Activated T-helper 1 cell treated with anti-CD3 and anti-CD28 coated beads, Interleukin-2, amount 50 U/mL, for 16 hours (primary cell): ENCODE measurements at places on chromosomes 5 and 9.

DNA sequence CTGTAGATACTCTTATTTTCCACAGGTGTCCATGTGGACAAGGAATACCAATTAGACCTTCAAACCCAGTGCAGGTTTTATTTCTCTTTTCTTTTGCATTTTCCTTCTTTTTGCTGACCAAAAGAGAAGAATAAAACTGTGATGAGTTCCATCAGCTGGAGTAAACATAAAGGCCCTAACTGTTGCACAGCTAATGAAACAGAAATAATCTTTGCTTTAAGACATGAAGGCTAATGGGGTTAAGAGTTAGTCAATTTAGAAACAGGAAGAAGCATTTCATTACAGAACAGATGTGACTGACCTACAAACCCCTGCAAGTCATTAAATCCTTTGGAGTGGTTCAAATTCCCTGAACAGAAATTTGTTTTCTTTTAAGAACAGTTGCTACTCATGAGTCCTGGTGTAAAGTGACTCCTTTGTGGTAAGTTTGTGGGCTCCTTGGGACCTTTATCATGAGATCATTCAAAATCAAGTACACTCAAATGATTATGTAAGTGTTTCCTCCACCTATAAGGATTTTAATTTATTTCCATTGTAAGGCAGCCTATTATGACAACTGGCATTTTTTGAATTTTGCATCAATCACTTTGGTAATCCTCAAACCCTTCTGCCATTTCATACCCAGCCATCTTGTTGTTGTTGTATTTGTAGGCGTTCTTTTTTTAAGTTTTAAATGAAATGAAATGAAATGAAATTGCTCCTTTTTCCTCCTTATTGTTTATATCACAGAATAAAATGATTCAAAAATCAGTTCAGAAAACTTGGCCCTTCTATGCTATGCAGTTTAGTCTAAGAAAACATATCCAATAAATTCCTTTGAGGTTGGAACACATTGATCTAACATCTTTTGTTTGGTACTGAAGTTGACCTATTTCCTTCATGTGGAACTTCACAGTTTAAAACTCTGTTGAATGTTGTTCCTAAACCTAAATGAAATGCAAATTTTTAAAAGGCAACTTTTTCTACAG is 1.3 kb downstream of the MINAR2 start:
- no peak for DNase-seq

GRCh38 chr9:136051453-136051836 is 43.6 kb downstream of the NACC2 start:
- no peak for DNase-seq

GRCh38 chr5:71651579-71651978 is 64.4 kb downstream of the MCCC2 start:
- DNase-seq, result no peak

GRCh38 chr5:7251132-7251531 is 144.8 kb upstream of the ADCY2 start:
- DNase-seq, result no peak

DNA sequence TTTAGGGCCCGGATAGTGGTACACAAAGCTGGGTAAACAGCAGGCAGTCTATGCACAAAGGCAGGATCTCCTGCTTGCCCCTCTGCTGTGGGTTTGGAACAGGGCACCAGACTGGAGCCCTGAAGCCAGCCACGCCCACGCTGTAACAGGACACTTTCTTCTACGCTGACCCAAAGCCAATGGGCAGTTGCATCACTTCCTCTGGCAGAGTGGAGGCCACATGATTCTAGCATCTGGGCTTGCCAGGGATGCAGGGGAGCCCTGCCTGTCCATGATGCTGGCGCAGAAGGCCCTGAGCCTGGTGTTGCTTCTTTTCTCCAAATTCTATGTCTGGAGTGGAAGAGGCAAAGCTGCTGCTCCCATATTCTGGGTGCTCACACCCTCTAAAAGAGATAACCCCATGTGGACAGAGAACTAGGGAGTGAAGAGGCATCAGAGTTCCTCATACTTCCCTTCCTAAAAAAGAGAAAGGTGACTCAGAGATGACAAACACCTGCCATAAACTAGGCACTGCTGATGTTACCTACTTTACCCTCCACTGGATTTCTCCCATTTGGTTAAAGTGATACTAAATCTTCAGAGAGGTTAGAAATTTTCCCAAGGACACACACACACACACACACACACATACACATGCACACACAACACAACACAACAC is 260.3 kb upstream of the KLF4 start:
- no peak for DNase-seq

GRCh38 chr5:141743866-141744272 is 61.8 kb upstream of the ARAP3 start:
- no peak for DNase-seq

- DNase-seq, result no peak
These were observed 34.3 kb upstream of the SPATA31D4 start for GRCh38 chr9:81893929-81894328.

DNA sequence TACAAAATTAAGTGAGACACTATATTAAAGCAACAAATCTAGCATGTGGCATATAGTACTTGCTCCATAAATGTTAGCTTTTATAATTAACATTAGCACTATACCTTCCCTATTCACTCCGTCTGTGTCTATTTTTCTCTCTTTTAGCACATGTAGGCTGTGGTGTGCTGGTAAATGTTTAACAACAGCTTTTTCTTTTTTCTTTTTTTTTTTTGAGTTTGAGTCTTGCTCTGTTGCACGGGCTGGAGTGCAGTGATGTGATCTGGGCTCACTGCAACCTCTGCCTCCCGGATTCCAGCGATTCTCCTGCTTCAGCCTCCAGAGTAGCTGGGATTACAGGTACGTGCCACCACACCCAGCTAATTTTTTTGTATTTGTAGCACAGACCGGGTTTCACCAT is 62.1 kb downstream of the SPRY4 start:
- DNase-seq, result no peak

GRCh38 chr5:141430332-141431113 is at the start of gene PCDHGA12:
Gene PCDHGA12, plus strand, starts transcription at chr5:141430507. Its CDS starts 253 bp downstream, at chr5:141430760.
- no peak for DNase-seq

- DNase-seq, result peak; percentile 90
These were observed at the start of gene NRARP for GRCh38 chr9:137302118-137302448. Gene NRARP, minus strand, starts transcription at chr9:137302271. Its CDS starts 343 bp downstream, at chr9:137301928.

DNA sequence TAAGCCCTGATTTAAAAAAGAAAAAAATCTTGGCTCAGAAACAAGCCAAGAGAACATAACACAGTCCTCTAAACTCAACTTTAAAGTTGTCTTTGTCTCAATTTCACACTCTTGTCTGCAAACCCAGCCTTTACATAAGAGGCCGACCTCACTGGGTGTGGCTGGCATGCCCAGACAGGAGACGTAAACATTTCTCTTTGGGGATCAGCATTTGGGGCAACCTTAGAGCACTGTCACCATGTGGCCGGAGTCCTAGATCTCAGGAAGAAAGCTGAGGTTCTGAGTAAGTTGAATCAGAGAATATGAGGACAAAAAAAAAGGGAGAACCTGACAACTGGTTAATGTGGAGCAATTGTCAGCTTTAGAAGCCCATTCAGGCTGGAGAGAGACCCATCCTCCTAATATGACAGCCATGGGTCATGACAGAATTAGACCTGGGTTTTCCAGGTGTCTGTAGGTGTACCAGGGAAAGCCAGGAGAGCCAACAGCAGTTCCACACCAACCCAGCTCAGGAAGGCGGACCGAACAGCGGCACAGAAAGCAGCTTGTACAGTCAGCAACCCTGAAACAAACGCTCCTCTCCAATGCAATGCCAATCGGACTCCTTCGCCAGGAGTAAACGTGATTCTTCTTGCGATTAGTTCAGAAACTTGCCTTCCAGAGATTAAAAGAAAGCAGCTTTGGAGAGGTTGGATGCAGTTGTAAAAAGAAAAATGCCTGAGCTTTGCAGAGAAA is 97.9 kb upstream of the MAP3K1 start:
- no peak for DNase-seq

GRCh38 chr9:85425153-85425611 is 316.6 kb downstream of the AGTPBP1 start:
- no peak for DNase-seq

- no peak for DNase-seq
These were observed 36.3 kb upstream of the FBXL17 start for GRCh38 chr5:108418197-108418596.

DNA sequence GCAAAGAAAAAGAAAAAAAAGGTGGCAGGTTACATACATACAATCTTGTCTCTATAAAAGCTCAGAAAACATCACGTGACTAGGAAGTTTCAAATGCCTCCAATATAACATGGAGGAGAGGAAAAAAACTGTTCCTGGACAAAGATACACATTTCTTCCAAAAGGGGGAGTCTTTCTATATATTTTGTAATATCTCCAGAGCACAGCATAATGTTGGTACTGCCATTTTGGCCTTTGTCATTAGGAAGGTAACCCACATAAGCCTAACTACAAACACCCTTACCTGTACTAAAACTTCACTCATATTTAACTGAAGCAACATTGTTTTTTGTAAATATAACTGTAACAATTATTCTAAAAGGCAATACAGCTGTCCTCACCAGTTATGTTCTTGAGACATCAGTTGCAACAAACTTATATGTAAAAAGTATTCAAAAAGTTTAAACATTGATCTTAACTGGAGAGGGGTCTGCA is 1.2 kb upstream of the BTF3 start:
- no peak for DNase-seq

DNA sequence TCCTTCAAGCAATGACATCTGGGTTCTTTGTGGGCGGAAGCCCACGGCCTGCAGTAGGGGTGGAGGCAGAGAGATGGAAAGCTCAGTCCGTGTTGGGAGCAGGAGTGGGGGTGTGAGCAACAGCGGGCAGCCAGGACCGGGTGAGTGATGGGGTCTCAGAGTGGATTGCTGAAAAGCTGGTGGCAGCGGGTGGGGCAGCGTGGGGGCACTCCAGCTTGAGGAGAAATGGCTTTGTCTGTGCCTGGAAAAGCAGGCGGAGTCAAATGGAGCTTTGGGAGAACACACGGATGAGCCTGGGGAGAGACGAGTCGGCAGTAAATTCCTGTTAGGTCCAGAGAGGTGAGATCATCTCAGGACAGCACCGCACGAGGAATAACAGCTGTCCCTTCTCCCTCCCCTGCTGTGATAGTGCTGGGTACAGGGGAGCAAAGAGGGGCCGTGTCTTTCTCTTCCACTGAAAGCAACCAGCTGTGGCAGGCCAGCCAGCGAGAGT is 42.1 kb downstream of the CACNA1B start:
- no peak for DNase-seq

GRCh38 chr9:96062854-96063253 is 187.4 kb downstream of the ERCC6L2 start:
- DNase-seq, result no peak

- no peak for DNase-seq
These were observed 9.7 kb downstream of the LECT2 start for GRCh38 chr5:135944967-135945560.

DNA sequence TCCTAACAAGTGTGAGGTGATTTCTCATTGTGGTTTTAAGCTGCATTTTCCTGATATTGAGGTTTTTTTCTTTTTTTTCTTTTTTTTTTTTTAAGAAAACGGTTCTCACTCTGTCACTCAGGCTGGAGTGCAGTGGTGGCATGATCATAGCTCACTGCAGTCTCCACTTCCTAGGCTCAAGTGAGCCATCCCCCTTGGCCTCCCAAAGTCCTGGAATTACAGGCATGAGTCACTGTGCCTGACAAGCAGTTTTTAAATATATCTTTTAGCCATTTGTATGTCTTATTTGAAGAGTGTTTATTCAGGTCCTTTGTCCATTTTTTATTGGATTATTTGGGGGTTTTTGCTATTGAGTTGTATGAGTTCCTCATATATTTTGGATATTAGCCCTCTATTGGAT is 53.8 kb downstream of the GCNT1 start:
- no peak for DNase-seq

DNA sequence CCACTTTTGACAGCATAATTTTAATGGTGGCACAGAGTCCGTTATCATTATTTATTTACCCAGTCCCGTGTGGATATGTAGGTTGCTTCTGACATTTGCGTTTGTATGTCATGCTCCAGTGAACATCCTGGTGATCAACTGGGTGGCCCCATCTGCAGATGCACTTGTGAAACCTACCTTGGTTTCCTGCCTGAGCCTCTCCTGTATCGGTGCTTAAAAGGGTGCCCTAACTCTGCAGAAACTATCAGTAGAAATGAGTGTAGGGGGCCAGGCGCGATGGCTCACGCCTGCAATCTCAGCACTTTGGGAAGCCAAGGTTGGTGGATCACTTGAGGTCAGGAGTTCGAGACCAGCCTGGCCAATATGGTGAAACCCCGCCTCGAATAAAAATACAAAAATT is 92.1 kb upstream of the IER5L start:
- no peak for DNase-seq

DNA sequence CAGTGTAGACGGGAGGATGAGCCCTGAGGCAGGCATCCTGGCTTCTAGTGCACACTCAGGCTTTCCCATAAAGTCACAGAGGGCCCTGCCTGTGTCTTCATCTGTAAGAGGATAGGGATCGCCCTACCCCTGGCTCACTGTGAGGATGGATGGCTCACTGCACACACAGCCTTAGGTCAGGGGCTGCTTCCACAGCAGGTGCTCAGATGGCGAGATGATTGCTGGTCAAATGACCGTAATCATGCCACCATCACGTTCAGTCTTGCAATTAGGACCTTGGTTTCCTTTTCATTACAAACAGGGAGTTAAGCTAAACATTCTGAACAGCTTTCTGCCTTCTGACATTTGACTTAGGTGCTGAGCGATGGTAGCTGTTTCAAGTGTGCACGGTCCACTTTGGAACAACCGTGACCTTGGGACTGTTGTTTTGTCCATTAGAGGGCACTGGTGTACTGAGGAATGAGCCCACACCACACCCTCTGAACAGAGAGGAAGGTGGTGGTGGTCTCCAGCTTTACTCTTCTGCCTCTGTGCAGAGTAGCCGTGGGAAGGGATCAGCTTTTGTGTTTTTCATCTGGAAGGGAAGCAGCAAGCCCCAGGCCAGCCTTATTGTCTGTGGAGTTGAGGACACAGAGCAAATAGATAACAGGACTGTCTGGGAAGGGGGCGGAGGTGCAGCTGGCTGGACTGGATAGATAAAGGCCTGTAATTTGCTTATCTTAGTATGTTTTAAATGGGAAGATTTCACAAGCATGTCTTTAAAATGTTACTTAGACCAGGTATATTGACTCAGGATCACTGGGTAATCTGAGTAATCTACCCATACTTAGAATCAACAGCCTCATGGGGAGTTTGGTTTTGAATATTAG is 183.1 kb downstream of the TRIO start:
- no peak for DNase-seq

DNA sequence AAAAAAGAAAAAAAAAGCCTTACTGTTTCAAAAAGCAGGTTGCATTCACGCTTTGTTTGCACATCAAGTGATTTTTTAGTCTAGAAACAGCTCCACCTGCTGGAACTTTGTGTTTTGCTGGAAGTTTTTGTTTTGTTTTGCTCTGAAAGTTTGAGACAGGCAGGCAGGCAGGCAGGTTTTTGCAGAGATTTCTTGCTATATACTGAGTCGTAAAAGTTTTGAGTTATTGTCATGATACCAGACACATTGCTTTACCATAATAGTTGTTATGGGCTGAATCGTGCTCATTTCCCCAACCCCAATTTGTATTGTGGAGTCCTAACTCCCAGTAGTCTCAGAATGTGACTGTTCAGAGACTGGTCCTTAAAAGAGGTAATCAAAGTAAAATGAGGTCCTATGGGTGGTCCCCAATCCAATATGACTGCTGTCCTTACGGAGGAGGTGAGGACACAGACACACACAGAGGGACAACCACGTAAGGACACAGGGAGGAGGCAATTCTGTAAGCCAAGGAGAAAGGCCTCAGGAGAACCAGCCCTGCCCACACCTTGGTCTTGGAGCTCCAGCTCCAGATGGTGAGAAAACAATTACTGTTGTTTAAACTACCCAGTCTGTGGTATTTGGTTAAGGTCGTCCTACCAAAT is 20.9 kb downstream of the OR2Y1 start:
- no peak for DNase-seq

- DNase-seq, result no peak
These were observed 62.4 kb downstream of the NR3C1 start for GRCh38 chr5:143340891-143341685.
